ENCODE measurements at places on chromosomes 5 and 9.

DNA sequence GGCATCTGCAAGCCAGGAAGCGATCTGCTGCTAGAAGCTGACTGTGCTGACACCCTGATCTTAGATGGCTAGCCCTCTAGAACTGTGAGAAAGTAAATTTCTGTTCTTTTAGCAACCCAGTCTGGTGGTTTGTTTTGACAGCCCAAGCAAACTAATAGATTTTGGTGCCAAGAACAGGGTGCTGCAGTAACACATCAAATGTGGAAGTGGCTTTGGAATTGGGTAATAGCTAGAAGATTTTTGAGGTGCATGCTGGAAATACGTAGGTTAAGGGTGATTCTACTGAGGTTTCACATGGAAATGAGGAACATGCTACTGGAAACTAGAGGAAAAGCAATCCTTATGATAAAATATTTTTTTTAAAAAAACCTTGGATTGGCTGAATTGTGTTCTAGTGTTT, 153.5 kb upstream of the SH3GL2 start:
- no peak for DNase-seq

- no peak for DNase-seq
Measured at GRCh38 chr9:26975728-26976707, 19.8 kb downstream of the IFT74 start.

DNA sequence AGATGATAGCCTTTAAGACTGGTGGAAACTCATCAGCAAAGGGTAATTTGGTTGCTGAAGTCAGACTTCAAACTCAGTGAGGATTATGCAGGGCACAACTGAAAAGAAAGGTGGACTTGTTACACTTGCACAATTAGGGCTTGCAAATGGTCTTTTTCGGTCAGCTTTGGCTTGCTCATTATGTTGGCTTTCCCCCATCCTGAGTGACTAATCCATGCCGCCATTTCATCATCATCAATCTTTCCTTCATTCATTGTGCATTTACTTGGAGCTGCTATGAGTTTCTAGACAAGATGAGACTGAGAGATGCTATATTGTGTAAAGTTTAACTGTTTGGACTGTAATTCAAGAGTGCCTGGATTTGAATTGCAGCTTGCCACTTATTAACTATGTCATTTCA, 134.8 kb upstream of the PPP1R2B start:
- DNase-seq, result no peak

DNA sequence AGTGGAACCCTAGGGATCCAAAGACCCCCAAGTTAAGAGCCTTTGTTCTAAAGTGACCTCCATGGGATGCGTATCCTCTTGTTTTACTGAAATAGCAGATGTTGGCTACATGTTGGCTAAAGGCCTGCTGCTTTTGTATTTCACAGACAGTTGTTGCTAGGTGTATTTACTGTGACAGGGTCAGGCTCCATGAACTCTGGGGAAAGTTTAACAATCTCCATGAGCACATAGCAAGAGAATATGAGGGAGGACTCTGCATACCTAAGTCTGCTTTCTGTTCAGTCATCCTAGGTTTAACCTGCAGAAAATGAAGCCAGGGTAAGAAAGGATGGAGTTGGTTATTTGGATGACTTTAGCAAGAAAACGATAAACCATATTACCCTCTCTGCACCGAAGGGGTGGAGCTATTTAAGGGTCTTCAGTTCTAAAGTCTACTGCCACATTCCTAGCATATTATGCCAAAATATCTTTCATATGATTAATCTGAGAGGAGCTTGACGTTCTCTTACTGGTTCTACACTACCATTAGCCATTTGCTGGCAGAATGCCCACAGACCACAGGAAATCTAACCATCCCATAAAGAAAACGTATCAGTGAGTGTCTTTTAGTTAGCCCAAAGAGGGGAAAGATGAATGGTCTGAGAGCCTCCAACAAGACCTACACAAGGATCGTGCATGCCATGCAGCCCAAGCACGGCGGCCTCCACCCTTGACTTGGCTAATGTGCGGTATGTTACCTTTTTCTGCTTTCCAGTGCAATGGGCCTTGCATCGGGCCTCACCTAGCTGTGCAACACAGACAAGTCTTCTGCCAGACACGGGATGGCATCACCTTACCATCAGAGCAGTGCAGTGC, 127.8 kb downstream of the SAXO1 start:
- no peak for DNase-seq

- DNase-seq, result no peak
Measured at GRCh38 chr5:119966028-119966427, 336.7 kb downstream of the FAM170A start.

- DNase-seq, result no peak
Measured at GRCh38 chr9:138069731-138070456, 192.3 kb downstream of the CACNA1B start.

GRCh38 chr9:126885131-126885641, 24.7 kb downstream of the ZBTB34 start:
- no peak for DNase-seq

GRCh38 chr5:157475432-157475831, 15.4 kb downstream of the NIPAL4 start:
- DNase-seq, result no peak

GRCh38 chr9:132945186-132946130, 1.0 kb upstream of the TSC1 start:
- DNase-seq, result no peak

DNA sequence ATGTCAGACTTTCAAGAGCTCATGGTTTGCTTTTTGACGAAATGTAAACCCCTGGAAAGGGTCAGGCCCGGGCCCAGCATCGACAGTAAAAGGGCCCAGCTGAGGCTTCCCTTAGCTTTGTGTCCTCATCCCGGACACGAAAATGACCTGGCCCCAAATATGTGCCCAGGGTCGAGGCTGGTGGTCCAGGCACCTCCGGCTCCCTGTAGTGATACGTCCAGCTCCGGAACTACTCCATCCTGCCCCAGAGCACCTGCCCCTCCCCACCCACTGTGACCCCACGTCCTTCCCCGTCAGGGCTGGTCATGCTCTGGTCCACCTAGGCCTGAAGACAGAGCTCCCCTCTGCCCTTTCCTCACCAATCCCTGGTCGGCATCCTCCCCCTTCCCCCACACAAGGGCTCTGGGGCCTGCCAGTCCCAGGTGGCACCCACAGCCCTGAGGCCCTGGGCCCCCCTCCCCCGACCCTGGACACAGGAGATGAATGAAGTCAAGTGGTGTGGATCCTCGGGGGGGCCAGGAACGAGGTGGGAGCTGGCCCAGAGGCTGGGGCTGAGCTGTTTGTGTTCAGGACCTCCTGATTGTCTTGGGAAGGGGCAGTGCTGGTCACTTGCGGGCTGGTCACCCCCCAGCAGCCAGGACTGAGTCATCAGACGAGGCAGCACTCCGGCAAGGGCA, 6.2 kb downstream of the OBP2A start:
- no peak for DNase-seq

DNA sequence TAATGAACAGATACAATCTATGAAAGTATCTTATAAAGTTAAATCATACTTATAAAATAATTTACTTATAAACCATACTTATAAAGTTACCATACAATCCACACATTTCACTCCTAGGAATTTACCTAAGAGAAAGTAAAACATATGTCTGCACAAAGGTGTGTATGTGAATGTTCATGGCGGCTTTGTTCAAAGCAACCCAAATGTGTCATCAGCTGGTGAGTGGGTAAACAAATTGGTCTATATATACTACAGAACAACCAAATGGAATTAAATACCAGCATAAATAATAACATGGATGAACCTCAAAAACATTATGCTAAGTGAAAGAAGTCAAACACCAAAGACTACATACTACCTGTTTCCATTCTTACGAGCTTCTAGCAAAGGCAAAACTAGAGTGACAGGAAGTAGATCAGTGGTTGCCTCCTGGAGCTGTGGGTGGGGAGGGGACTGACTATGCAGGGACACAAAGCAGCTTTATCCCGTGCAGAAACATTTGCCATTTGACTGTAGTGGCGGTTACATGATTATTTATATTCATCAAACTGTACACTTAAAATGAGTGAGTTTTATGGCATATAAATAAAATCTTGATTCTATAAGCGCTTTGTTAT, 10.6 kb downstream of the TRAF1 start:
- no peak for DNase-seq

- no peak for DNase-seq
Measured at GRCh38 chr9:5231212-5231611, at the start of gene INSL4. INSL4 (plus strand) TSS chr9:5231419; CDS start chr9:5231524, 105 bp downstream.

GRCh38 chr5:79845448-79846197, 145.4 kb downstream of the MTX3 start:
- DNase-seq, result no peak

- DNase-seq, result no peak
Measured at GRCh38 chr5:3508395-3508794, 87.2 kb upstream of the IRX1 start.

- no peak for DNase-seq
Measured at GRCh38 chr9:70625078-70625477, 210.6 kb upstream of the KLF9 start.

- no peak for DNase-seq
Measured at GRCh38 chr5:27242258-27242626, 203.9 kb upstream of the CDH9 start.

- DNase-seq, result no peak
Measured at GRCh38 chr9:16417749-16418148, 452.7 kb downstream of the BNC2 start.

- no peak for DNase-seq
Measured at GRCh38 chr5:50715001-50715400, 48.6 kb downstream of the PARP8 start.

GRCh38 chr9:104009826-104010225, 84.3 kb upstream of the SMC2 start:
- no peak for DNase-seq

DNA sequence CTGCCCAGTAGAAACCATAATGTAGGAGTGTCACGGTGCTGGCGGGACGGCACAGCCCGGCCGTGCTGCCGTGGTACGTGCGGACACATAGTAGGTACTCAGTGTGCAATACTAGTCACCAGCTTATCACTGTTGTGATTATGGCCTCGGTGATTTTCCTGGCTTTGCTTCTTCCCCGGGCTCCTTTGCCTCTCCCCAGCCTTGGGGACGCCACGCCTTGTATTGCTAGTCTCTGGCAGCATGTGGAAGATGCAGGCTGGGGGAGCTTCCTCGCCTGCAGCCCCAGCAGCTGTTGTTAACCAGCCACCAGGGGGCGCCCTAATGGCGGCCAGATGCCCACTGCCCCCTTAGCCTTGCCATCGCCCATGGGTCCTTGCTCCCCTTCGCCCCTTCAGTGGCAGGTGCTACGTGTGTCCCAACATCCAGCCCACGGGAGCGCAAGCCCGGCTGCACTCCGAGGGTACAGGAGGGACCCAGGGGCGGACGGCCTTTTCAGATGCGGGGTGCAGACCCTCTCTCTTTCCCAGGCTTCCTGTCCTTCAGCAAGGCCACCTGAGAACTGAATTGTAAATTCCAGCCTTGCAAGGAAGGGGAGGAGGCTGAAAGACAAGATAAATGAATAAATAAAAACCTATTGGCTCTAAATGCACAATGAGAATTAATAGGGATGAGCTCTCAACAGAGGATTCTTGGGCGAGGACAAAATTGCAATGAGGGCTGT, 8.0 kb downstream of the NTNG2 start:
- DNase-seq, result peak; percentile 55

- no peak for DNase-seq
Measured at GRCh38 chr5:53241572-53241971, 132.0 kb upstream of the MOCS2 start.

GRCh38 chr9:106697390-106697749, 165.6 kb upstream of the ZNF462 start:
- DNase-seq, result no peak

DNA sequence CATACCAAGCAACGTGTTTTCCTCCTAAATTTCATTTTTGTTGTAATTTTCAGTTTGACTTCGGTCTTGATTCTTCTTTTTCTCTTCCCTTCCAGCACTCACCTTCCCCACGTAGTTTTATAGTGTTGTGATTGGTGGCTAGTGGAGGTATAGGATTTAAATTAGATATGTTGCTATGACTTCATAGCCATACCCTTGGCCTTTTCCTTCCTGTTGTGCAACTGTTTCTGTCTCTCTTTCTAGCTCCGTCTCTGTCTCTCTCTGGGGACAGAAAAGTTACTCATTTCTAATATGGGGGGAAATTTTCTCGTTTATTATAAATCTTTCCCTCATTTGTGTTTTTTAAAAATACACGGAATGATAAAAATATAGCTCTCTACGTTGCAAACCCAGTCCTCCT, 20.6 kb upstream of the C5orf24 start:
- no peak for DNase-seq

DNA sequence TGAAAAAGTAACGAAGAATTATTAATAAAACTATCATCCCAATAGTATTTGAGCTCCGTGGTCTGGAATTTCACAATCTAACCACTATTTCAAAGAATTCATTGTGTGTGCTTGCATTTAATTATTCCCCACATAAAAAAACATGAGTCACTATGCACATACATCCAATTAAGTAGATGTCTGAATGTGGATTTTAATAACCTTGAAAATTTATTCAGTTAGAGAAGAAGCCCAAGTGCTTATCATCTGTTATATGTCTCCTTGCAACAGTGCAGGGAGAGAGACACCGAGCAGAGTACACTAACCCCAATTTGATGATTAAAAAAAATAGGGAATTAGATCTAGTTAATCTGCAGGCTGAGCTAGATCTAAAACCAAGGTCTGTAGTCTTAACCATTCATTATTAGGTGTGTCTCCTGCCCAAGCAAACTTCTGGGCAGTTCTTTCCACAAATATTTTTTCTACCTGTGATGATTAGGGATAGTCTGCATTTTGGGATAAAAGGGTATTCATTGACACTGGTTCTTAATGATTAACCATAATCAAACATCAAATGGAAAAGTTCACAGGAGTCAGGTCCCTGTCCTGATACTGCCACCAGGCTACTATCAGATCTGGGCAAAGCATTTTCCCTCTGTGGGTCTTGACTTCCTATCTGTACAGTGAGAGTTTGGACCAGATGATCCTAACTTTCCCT, 164.2 kb downstream of the GRIA1 start:
- no peak for DNase-seq

- no peak for DNase-seq
Measured at GRCh38 chr9:85157772-85158171, 488.2 kb downstream of the NTRK2 start.
